HS-27A (cell line): ENCODE measurements at places on chromosomes 6 and 20.

DNA sequence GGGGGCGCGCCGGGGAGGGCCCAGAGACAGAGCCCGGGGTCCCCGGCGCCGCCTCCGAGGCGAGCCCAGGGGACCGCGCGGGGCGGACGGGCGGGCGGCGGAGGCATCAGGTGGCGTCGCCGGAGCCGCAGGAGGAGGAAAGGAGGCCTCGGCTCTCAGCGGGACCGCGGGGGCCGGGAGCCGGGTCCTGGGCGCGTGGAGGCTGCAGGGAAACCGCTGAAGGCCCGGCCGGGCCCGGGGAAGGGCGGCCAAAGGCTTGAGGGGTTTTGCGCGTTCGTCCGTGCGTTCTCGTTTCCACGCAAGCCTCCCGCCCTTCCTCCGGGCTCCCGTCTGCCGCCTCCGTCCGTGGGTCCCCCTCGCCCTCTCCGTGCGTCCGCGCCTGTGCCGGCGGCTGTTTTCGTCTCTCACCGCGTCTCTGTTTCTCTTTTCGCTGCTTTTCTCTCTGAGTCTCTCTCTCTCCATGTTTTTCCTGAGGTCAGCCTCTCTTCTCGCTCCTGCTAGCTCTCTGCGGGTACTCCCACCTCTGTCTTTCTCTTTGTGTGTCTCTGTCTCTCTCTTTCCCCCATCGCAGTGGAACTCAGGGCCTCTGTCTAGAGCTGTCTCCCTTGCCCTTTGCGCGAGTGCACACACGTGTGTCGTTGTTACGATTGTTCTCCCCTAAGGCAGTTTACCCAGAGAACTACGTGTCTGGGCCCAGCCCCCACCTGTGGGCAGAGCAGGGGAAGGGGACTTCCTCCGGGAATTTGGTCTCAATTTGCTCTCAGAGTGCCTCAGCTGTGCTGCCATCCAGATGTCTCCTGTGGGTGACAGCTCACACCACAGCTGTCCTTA is 2.1 kb downstream of the IRF4 start:
- no peak for DNase-seq

DNA sequence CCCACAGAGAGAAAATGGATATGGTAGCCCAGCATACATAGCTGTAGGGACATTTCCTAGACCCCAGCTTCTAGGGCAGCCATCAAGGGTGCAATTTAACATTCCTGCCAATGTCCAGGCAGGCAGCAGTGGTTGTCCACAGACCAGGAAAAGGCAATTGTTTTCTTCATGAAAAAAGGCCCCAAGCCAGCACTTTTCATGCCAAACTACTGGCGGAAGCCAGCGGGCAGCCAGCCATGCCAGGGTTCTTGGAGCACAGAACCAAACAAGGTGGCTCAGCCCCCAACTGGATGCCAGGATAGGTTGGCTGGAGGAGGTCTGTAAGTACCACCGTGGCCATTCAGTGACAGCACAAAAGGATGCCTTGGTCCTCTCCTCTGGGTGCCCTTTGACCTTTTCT is 94.6 kb downstream of the BANF2 start:
- no peak for DNase-seq

DNA sequence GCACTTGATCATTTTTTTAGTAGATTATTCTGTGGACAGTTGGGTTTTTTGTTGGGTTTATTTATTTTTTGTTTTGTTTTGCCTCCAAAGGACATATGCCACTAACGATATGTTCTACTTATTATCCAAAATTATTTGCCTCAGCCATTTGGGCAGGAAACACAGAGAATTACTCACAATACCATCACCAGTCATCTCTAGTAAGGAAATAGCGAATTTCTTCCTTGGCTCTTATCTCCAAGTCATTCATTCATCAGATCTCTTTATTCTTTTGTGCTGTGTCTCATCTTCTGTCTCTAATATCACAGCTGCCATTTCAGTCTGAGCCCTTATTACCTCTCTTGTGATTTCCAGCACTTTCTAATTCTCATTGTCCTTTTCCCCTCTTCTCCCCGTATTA is 130.4 kb upstream of the SMLR1 start:
- no peak for DNase-seq

DNA sequence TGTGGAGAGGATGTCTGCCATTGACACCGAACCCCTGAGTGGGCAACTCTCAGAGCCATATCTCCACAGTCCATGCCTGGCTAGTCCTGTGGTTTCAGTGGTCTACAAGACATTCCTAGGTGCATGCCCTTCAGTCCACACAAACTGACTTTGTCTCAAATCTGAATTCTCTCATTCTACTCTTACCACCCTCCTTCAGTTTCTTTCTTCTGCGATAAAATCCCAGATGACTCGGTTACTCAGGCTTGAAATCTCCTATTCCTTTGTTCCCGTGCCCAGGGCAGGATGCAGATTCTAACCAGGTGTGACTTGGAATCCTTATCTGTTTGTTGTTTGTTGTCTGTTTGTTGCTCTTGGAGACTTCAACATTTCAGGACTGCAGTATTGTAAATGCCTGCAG is 9.3 kb downstream of the CDS2 start:
- DNase-seq: no peak

GRCh38 chr6:155066361-155066760 is 71.2 kb downstream of the TIAM2 start:
- no peak for DNase-seq

DNA sequence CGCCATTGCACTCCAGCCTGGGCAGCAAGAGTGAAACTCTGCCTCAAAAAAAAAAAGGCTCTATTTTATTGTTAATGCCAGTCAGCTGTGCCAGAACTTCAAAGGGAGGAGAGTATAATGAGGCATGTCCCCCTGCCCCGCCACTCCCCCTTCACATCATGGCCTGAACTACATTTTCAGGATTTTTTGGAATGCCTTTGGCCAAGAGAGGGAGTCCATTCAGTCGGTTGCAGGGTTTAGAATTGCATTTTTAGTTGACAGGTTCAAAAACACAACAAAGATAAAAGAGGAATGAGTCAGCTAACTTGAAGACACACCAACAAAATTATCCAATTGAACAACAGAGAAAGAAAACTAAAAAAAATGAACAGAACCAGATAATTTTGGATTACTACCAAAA is 59.1 kb downstream of the CEP43 start:
- no peak for DNase-seq

DNA sequence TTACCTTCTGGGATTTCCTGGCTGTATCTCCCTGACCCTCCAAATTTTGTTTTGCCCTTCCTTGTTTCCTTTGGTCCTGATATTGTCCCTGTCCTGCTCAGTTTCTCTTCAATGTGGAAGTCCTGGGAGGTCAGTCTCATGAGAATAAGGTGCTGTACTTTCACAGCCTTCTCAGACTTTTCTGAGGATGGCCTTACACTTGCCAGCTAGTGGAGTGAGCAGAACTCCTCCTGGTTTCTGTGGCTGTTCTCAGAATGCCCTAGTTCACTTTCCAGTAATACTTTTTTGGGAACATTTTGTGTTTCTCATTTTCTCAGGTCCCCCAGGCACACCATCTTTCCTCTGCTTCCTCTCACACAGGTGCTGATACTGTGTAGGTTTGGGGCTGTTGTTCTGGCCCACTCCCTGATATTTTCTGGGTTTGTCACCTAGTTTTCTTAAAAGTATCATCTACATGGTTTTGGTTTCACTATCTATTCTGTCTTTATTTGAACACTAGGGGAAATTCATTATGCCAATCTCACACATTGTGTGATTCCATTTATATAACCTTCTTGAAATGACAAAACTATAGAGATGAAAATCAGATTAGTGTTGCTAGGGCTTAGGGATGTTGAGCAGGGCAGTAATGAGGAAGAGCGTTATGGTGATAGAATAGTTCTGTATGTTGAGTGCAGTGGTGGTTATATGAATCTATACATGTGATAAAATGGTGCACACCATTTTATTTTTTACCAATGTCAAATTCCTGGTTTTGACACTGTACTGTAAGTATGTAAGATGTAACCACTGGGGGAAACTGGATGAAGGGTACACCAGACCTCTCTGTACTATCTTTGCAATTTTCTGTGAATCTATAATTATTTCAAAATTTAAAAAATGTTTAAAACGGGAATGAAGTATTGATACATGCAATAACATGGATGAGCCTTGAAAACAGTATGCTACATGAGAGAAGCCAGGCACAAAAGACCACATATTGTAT is 27.2 kb upstream of the BRPF3 start:
- DNase-seq: no peak

- DNase-seq: no peak
Measured at GRCh38 chr6:112257178-112257855, 3.0 kb upstream of the LAMA4 start.

DNA sequence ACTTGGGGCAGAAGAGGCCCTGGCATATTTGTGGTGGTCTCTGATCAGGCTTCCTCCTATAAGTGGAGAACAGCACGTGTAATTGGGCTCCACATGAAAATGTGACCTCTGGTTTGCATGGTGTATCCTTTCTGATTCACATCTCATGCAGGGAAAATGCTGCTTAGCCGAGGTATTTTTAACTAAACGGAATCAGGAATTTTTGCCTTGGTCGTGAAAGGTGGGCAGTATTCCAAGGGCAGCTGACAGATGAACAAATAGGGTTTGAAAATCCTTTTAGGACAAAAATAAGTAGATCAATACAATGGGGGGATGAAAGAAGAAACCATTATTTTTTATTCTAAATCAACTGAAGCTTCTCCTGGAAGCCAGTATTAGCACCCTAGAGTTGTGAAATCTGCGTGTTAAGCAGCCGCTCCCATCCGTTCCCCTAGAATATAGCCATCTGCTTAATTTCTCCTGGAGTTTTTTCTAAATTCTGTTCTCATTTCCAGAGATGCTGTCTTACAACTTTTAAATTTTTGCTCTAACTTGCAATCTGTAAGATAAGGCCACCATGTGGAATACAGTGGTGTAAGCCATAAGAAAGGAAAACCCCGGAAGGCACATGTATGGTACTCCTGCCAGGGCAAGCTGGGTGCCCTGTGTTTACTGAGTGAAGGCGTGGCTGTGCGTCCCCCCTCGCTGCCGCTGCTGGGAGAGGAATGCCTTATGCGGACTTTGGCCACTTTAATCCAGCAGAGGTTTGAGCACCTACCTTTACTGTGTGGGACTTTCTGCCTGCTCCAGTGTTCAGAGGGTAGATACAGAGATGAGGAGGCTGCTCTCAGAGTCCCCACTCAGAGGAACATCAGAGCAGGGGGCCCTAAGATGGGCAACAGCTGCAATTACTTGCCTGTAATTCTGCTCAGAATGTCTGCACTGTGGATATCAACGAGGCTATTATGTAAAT is 52.4 kb downstream of the SYNJ2 start:
- DNase-seq: no peak

- DNase-seq: peak; percentile 61
Measured at GRCh38 chr6:9537381-9537780, 877.5 kb downstream of the TFAP2A start.

DNA sequence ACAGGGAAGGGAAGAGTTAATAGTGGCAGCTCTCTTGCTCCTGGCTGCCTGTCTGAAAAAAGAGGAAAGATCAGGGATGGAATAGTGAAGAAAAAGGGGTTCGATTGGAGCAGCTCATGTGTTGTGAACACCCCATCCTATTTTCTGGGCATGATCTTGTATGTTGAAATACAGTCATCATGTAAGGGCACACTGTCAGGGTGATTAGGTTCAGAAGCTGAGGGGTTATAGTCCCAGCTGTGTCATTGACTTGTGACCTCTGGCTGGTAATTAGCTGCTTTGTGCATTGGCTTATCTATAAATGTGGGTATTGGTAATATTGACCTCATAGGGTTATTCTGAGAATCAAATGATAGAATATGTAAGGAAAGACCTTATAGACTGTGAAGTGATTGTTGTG is 30.1 kb downstream of the PHF20 start:
- no peak for DNase-seq
